PC-9 (cell line): ENCODE measurements at places on chromosomes 11 and 22. TPM values are rescaled to one million over a fixed set of nuclear protein-coding genes. Genes with fewer than 3 reads are reported as not detected.

GRCh38 chr22:37930270-37930951 is 23.0 kb downstream of the C22orf23 start:
- no peak overlapping the region for H3K27ac ChIP-seq
- peaks cover 17% of the 10 kb centered on the region for H3K4me1 ChIP-seq
- no peaks in the 10 kb centered on the region for H3K27me3 ChIP-seq
- no peak overlapping the region for H3K4me3 ChIP-seq
- H3K36me3 ChIP-seq, result peaks cover 13% of the 10 kb centered on the region; the same call in 1 of the 2 replicates
- no peak for DNase-seq

DNA sequence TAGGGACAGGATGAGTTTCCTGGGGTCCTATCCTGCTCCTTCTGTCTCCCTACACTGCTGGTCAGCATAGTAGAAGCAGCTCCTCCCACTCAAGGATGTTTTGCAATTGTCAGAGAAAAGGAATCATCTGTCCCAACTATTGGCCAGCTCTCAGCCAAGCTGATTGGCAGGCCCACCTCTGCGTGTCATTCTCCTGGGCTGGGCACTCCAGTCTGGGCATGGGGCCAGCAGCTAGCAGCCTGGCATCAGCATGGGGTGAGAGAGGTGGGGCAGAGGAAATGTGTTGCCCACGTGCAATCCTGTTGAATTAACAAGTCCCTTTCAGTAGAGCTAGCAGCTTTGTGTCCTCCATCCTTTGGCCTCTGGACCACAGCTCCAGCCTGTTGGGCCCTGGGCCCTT is 14.1 kb downstream of the ANKK1 start:
- no peak overlapping the region for H3K27ac ChIP-seq
- H3K4me3 ChIP-seq, result no peak overlapping the region
- peak; percentile 78 for DNase-seq
- H3K4me1 ChIP-seq, result no peaks in the 10 kb centered on the region

GRCh38 chr22:39296535-39296934 is 22.9 kb downstream of the RPL3 start:
- no peak overlapping the region for H3K4me3 ChIP-seq
- H3K27me3 ChIP-seq, result no peaks in the 10 kb centered on the region
- H3K36me3 ChIP-seq, result no peaks in the 10 kb centered on the region
- DNase-seq, result no peak

GRCh38 chr11:62401811-62402210 is 17.0 kb upstream of the SCGB1A1 start:
- DNase-seq, result no peak
- H3K36me3 ChIP-seq, result no peaks in the 10 kb centered on the region
- H3K4me1 ChIP-seq, result no peaks in the 10 kb centered on the region
- no peak overlapping the region for H3K27ac ChIP-seq

DNA sequence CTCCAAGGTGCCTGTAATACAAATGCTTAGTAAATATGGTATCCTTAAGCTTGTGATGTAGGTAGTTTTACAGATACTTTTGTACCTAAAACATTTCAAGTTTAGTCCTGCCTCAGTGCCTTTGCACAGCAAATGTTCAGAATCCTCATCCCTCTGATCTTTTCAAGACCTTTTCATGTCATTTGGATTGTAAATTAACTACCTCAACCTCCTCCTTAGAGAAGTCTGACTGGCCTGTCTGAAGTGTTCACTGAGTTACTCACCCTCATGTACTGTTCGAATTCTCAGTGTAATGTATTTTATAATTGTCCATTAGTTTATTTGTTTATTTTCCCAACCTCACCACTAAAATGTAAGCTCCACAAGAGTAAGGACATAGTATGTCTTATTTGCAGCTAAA is 147.5 kb downstream of the ELP4 start:
- no peak overlapping the region for H3K27ac ChIP-seq
- H3K4me1 ChIP-seq, result no peaks in the 10 kb centered on the region
- H3K27me3 ChIP-seq, result no peaks in the 10 kb centered on the region
- no peaks in the 10 kb centered on the region for H3K36me3 ChIP-seq
- DNase-seq, result no peak
- H3K4me3 ChIP-seq, result no peak overlapping the region

DNA sequence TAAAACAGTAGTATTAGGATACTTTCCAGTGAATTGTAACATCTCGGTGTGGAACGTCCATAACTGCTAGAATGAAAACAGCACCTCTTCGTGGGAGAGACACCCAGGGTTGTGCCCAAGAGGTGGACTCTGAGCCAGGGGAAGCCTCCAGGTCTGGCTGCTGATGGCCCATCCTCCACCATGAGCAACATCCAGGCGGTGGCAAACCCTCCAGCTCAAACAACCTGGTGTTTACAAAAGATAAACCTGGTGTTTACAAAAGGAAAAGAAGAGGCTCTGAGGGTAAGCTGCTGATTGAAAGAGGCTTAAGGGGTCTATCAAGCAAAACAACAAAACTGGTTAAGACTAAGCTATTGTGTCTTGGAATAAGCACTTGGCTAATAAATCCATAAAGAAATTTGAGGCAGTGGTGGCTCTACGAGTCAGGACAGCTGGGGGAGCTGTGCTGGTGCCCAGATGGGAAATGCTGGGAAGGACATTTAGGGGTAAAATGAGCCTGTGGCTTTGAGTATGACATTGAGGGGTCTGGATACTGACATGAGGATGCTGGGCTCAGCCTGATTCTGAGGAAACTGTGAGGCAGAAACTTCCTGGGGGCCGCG is 909.0 kb downstream of the BRD1 start:
- peaks cover 94% of the 10 kb centered on the region for H3K27me3 ChIP-seq
- H3K4me3 ChIP-seq, result no peak overlapping the region
- no peak overlapping the region for H3K27ac ChIP-seq

DNA sequence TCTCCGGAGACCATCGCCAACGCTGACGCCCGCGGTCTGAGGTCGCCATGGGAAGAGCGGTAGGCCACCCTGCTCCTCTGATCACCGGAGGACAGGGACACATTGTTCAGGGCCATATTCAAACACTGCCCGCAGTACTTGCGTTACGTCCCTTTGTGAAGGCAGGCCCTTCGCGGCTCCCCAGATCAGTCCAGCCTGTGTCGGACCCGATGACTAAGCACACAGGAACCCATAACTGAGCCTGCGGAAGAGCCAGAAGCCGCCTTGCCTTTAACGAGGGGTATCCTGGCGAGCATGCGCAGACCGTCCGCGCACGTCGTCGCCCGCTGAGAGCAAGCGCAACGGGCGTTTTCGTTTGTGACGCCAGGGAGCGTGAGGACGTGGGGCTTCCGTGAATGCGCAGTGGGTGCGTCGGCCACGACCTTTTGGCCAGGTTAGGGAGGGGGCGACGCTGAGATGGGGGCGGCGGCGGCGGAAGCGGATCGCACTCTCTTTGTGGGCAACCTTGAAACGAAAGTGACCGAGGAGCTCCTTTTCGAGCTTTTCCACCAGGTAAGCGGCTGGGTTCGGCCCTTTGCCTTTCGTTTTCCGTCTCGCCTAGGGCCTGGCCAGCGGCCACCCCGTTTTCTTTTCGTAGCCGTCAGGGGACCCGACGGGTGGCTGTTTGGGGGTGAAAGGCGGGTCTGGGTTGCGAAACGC is at the start of the genes C11orf71 and RBM7:
Gene C11orf71, minus strand, starts transcription at position 296 of the 699 bp plus-strand sequence. Its CDS starts 180 bp downstream, at position 116.
Gene RBM7, plus strand, starts transcription at position 451 of the 699 bp plus-strand sequence. Its CDS starts 6 bp downstream, at position 457.
- peak within 1 kb of the TSS; percentile 89 for H3K4me3 ChIP-seq
- peak within 1 kb of the TSS; percentile 97 for H3K27ac ChIP-seq
- peaks cover 32% of the 10 kb centered on the region for H3K36me3 ChIP-seq
- DNase-seq, result peak; percentile 95
- peaks cover 43% of the 10 kb centered on the region for H3K4me1 ChIP-seq

- no peaks in the 10 kb centered on the region for H3K27me3 ChIP-seq
- H3K36me3 ChIP-seq, result no peaks in the 10 kb centered on the region
- H3K4me3 ChIP-seq, result no peak overlapping the region
- H3K4me1 ChIP-seq, result no peaks in the 10 kb centered on the region
- H3K27ac ChIP-seq, result no peak overlapping the region
Measured at GRCh38 chr22:30869667-30870395, 98.7 kb downstream of the MORC2 start.

- H3K4me1 ChIP-seq, result peaks cover 57% of the 10 kb centered on the region
- H3K27ac ChIP-seq, result no peak overlapping the region
- H3K27me3 ChIP-seq, result no peaks in the 10 kb centered on the region
- peak; percentile 60 for DNase-seq
- H3K36me3 ChIP-seq, result no peaks in the 10 kb centered on the region
- H3K4me3 ChIP-seq, result no peak overlapping the region
Measured at GRCh38 chr22:35368386-35368785, 12.5 kb upstream of the HMOX1 start.

- no peak overlapping the region for H3K4me3 ChIP-seq
- H3K4me1 ChIP-seq, result peaks cover 19% of the 10 kb centered on the region; the same call in 1 of the 2 replicates
- H3K27me3 ChIP-seq, result no peaks in the 10 kb centered on the region
- DNase-seq, result no peak
- H3K36me3 ChIP-seq, result no peaks in the 10 kb centered on the region
Measured at GRCh38 chr22:44588348-44588747, 90.3 kb upstream of the RTL6 start.

- no peak overlapping the region for H3K4me3 ChIP-seq
- no peaks in the 10 kb centered on the region for H3K36me3 ChIP-seq
- no peak overlapping the region for H3K27ac ChIP-seq
- H3K27me3 ChIP-seq, result no peaks in the 10 kb centered on the region
- no peak for DNase-seq
Measured at GRCh38 chr22:37630839-37631435, 8.5 kb upstream of the SH3BP1 start.

DNA sequence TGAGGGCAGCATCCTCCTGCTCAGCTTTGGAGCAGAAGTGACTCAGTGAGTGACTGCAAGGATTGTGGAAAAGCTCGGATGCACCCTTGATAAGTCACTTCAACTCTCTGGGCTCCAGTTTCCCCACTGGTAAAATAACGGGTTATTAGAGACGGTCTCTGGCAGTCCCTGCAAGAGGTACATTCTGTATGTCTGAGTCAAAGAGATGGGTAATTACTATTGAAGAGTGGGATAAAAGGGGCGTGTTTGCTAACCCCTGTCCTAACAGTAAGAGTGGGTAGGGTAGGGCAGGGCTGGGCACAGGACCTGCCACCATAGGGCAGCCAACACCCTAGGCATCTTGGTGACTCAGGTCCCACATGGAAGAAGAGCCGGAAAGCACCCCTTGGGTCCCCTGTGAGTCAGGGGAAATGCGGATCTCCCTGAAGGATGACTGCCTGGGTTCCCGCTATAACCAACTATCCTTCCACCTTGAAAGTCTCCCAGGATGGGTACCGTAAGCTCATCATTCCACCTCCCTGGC is 7.3 kb upstream of the AHNAK start:
- H3K4me3 ChIP-seq, result peak overlapping the region; percentile 31; the same call in 1 of the 2 replicates
- H3K4me1 ChIP-seq, result peaks cover 88% of the 10 kb centered on the region
- peaks cover 10% of the 10 kb centered on the region; the same call in 1 of the 2 replicates for H3K36me3 ChIP-seq

DNA sequence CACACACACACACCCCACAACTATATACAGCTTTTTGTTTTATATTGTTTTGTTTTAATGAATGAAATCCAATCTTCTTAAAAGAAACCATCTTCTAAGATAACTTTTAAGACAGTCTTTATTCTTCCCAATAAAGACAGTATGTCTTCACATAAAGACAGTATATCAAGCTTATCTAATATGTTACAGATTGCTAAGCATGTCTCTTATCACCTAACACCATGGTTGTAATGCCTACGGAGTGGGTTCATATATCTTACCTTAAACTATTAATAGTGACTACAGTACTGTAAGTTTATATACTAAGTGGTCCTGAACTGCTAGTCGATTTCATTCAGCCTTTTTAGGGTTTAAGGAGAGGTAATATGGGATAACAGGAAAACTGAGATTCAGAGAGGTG is 8.5 kb downstream of the RNF141 start:
- no peak for DNase-seq
- peaks cover 18% of the 10 kb centered on the region for H3K4me1 ChIP-seq
- H3K27ac ChIP-seq, result no peak overlapping the region
- H3K4me3 ChIP-seq, result no peak overlapping the region
- H3K27me3 ChIP-seq, result no peaks in the 10 kb centered on the region
- H3K36me3 ChIP-seq, result peaks cover 16% of the 10 kb centered on the region; the same call in 1 of the 2 replicates

- no peaks in the 10 kb centered on the region for H3K27me3 ChIP-seq
- H3K4me1 ChIP-seq, result peaks cover 31% of the 10 kb centered on the region
- H3K27ac ChIP-seq, result no peak overlapping the region
- no peak for DNase-seq
- H3K4me3 ChIP-seq, result no peak overlapping the region
Measured at GRCh38 chr22:32996276-32996675, 61.9 kb downstream of the SYN3 start.

- peaks cover 59% of the 10 kb centered on the region for H3K36me3 ChIP-seq
- H3K4me1 ChIP-seq, result peaks cover 22% of the 10 kb centered on the region
- no peaks in the 10 kb centered on the region for H3K27me3 ChIP-seq
- DNase-seq, result peak; percentile 94
- H3K27ac ChIP-seq, result peak overlapping the region; percentile 85
Measured at GRCh38 chr11:69644071-69644961, 3.4 kb downstream of the CCND1 start.

DNA sequence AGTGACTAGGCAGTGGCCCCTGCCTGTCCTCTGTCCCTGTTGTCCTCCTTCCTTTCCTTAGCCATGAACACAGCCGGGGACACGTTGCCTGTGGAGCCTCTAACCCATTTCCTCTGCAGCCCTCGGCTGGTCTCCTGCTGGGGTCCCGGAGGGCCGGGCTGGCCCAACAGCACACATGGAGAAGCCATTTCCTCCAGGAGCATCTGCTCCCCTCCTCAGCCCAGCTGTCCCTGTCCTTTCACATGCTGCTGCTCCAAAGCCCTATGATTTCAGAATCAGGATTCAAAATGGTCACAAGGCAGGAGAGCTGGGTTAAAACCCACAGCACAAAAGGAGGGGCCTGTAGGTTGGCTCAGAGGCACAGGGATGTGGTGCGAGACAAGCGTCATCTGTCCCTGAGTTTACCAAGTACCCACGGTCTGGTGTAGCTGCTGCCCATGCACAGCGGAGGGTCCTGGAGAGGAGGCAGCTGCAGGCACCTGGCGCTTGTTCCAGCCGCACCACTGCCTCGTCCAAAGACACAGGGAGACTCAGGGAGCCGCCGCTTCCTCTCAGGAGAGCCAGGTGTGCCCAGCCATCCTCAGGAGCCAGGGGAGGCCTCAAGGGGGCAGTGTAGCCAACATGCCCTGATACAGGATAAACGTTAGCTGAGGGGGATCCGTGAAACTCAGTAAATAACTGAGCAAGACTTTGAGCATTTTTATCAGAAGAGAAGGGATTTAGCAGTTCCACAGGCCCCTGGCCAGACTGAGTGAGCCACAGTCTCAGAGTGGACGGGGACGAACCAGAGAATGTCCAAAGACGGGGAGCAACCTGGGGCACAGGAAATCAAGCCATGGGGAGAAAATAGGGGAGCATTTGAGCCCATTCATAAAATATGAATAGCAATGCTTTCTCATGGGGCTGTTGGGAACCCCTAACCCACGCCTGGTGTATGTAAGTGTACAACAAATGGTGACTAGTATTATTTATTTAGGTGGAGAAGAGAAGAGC is 3.9 kb upstream of the VSIG10L2 start:
- H3K27ac ChIP-seq, result no peak overlapping the region
- no peaks in the 10 kb centered on the region for H3K36me3 ChIP-seq
- no peaks in the 10 kb centered on the region for H3K4me1 ChIP-seq
- no peaks in the 10 kb centered on the region for H3K27me3 ChIP-seq
- no peak for DNase-seq
- no peak overlapping the region for H3K4me3 ChIP-seq

GRCh38 chr22:40182231-40182835 is 4.6 kb downstream of the TNRC6B start:
- no peaks in the 10 kb centered on the region for H3K36me3 ChIP-seq
- H3K27ac ChIP-seq, result no peak overlapping the region
- DNase-seq, result no peak
- no peak overlapping the region for H3K4me3 ChIP-seq
- no peaks in the 10 kb centered on the region for H3K27me3 ChIP-seq
- H3K4me1 ChIP-seq, result peaks cover 27% of the 10 kb centered on the region

The POU2AF2 gene
- total RNA-seq, result not detected in 2 replicates

The SPI1 gene
- total RNA-seq, result not detected in 2 replicates

The SCGB1A1 gene
- total RNA-seq, result not detected in 2 replicates

The BARX2 gene
- total RNA-seq, result 13.4 and 16.5 TPM in 2 replicates

The ME3 gene
- 34.0 and 61.1 TPM in 2 replicates for total RNA-seq

The SLC43A3 gene
- total RNA-seq, result 35.7 and 41.3 TPM in 2 replicates
